ENCODE measurements at places on chromosomes 1 and 21.

DNA sequence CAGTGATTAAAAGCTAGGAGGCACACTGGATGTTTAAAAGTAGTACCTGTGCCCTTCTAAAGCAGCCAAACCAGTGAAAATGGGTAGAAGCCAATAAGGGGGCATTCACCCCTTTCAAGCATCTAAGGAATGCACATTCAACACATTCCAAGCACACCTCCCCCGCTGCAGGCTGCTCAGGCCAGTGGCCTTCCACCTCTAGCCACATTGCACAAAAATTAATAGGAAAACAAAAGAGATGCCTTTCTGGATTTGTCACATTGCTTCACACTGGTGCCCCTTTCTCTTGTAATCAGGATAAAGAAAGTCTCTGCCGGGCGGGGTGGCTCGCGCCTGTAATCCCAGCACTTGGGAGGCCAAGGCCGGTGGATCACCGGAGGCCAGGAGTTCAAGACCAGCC, 834.0 kb downstream of the USP25 start:
- DNase-seq, result no peak

- DNase-seq, result no peak
Measured at GRCh38 chr1:245128381-245129101, 26.2 kb upstream of the KIF26B start.

GRCh38 chr1:185825556-185825955, 91.4 kb downstream of the HMCN1 start:
- no peak for DNase-seq

- no peak for DNase-seq
Measured at GRCh38 chr21:41508415-41509144, 622 bp upstream of the TMPRSS2 start.

GRCh38 chr21:25767921-25768320, 33.1 kb downstream of the GABPA start:
- no peak for DNase-seq

DNA sequence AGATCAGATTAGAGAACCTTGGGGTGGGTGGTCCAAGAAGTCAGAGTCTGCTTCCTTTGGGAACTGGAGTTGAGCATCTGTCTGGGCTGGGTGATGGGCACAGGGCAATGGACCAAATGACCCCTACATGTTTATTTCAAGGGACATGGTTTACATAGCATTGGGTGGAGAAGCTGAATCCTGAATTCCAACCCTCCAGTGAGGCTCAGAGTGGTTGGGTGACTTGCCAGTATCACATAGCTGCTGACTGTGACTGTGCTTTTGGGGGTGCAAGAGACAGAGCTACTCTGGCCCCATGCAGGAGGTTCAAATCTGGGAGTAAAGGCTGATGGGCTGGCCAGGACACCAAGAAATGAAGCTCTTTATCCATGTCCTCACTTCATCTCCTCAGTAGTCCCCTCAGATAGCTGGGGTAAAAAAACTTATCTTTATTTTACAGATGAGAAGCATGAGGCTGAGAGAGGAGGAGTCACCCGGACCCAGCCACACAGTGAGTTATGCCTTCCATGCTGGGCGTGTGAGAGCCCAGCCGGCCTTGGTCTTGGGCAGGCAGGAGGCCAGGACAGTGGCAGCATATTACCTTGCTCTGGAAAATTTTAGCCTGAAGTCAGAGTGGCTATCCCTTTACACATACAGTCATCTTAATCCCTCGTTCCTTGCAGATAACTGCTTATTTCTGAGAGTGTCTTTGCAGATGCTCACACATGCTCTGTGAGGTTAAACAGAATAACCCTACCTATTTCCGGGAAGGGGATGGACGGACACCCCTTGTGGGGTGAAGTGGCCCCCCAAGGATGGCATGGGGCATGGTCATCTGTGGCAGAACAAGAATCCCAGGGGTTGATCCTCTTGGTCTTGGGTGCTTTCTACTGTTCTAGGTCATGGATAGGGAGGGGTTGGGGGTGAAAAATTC, 2.8 kb upstream of the SERINC2 start:
- no peak for DNase-seq

GRCh38 chr1:79549201-79549600, 542.7 kb upstream of the ADGRL4 start:
- no peak for DNase-seq

DNA sequence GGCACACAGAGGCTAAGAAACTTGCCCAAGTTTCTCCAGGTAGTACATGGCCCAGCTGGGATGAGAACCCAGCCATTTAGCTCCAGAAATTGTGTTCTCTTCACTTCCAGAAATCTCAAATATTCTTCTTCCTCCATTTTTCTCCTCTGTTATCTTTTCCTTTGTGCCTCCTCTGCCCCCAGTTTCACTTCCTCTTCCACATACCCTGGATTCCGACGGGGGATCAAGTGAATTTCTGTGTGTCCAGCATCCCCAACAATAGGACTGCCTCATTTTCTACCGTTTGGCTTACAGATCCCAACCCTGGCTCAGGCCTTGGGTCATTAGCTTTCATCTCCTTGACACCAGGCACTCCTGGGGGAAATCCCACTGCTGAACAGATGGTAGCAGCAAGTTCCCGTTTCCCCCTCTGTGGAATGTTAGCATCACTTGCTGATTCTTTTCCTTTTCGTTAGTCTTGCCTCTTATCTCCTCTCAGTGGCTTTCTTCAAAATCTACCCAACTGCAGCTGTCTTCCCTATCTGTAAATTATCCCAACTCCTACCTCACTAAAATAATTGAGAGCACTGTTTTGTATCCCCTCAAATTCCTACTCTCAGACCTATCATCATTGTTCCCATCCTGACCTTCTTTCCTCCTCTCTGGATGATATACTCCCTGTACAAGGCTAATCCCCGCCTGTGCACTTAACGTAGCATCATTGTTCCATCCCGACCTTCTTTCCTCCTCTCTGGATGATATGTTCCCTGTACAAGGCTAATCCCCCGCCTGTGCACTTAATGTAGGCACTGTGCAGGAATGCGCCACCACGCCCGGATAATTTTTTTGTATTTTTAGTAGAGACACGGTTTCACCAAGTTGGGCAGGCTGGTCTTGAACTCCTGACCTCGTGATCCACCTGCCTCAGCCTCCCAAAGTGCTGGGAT, 36.5 kb downstream of the SCCPDH start:
- DNase-seq, result no peak

Data from NCI-H1436 treated with DMSO at 0.1 percent for 48 hours (cell line).